ENCODE measurements at places on chromosomes 2 and 18.

GRCh38 chr2:239312081-239312511 is 88.7 kb downstream of the HDAC4 start:
- peak; percentile 85 for DNase-seq

DNA sequence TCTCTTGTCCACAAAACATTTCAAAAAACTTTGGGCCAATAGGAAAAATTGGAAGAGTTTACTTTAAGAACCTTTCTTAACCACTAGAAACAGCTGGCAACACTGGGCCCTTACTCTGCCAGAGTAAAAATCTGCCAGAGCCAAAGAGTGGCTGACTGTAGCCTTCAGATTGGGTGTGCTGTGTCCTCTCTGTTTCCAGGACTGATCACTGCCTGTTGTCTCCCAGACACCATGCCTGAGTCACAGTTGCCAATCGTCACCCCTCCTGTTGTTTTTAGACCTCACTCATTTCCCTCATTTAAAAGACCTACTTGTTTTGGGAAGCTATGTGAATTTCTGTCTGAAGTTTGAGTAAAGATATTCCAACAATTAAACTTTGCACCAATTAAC is 159.1 kb downstream of the PPP1R1C start:
- no peak for DNase-seq

- no peak for DNase-seq
These were observed 111.4 kb downstream of the FTCDNL1 start for GRCh38 chr2:199739413-199740110.

- DNase-seq, result no peak
These were observed 190.2 kb downstream of the SETBP1 start for GRCh38 chr18:44870631-44871502.

DNA sequence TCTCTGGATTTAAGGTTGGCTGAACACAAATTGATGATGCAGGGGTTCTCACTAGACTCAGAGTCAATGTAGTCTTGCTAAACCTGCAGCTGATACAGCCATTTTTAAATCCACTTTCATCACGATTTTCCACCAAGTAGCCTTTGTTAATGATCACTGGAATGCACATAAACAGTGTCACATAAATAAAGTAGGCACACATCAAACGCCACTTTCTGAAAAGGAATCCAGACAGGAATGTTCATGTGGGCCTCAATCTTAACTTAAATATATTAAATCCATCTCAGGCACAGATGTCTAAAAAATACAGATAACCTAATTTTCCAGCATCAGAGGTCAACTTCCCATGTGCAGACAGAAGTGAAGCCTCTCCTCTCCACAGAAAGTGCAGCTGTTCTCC is 58.3 kb downstream of the LAMA1 start:
- DNase-seq, result no peak

GRCh38 chr18:72948439-72948838 is 80.7 kb upstream of the NETO1 start:
- no peak for DNase-seq

- no peak for DNase-seq
These were observed 16.7 kb downstream of the WIPF1 start for GRCh38 chr2:174580951-174581350.

DNA sequence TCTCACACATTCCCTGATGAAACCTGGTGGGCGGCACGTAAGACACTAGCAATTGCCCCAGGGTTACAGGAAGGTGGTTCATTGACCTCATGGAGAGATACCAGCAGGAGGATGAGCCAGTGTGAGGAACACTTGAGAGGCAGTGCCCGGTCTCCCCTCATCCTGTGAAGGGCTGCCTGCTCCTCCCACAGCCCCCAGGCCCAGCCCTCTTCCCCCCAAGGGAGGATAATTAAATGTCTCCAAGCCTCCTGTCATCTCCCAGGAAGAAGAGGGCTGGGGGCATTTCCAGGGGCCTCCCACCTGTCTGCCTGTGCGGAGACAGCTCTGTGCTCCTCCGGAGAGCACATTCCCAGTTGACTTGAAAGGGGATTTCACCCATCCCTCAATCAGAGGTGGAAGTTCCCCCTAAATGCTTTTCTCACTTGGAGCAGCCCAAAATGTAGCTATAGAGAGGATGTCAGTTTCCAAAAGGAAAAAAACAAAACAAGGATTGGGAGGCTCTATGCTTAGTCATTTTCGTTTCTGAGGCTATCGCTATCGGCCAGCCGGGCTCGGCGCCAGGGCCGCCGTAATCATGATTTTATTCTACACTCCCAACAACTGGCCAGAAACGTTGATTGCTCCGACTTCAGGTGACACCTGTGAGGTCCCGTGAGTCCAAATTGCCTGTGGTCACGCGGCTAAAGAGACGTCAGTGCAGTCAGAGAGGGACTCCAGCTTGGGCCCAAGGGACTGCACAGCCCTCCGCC is 7.1 kb downstream of the KCNF1 start:
- DNase-seq, result no peak

DNA sequence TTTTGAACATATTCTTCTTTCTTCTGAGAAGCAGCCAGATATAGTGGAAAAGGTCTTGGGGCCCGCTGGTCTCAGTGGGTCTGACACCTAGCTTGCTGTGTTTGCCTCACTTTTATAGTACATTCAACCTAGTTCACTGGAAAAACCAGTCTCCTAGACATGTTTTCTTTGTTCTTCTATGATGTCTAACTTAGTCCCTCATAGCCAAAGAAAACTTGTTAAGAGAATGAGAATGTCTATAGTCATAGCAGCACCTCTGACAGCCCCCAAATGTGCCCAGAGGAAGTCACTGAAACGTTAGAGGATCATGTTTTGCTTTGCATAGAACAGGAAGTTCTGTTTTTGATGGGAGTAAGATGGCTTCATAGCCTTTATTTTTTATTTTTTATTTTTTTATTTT is 40.3 kb downstream of the TNFRSF11A start:
- DNase-seq, result no peak

- DNase-seq, result peak; percentile 72
These were observed 198.9 kb upstream of the RAB6C start for GRCh38 chr2:129780316-129781270.

GRCh38 chr2:43737097-43737854 is 36.6 kb upstream of the DYNC2LI1 start:
- DNase-seq, result no peak

- no peak for DNase-seq
These were observed 82.4 kb downstream of the GFPT1 start for GRCh38 chr2:69304656-69305055.

DNA sequence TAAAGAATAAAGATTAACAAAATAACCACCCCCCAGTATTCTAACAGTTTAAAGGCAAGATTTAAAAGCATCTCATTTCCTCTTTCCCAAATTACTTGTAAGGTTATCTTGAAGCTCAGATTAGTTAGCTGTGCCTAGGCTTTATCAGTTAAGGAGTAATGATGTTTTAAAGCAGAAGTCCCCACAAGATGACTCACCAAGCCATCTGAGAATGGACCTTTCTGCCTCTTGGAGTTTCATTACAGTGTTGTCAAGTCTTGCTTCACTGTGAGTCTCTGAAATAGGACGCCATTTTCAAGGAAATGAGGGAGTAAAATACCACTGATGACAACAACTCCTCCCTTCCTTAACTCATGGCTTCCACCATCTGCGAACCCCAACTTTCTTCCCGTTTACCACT is 35.9 kb downstream of the ZNF385B start:
- no peak for DNase-seq

- no peak for DNase-seq
These were observed 706 bp downstream of the UBXN2A start for GRCh38 chr2:23940718-23941620.

- DNase-seq, result no peak
These were observed 89.6 kb upstream of the CCDC68 start for GRCh38 chr18:55048892-55049291.

DNA sequence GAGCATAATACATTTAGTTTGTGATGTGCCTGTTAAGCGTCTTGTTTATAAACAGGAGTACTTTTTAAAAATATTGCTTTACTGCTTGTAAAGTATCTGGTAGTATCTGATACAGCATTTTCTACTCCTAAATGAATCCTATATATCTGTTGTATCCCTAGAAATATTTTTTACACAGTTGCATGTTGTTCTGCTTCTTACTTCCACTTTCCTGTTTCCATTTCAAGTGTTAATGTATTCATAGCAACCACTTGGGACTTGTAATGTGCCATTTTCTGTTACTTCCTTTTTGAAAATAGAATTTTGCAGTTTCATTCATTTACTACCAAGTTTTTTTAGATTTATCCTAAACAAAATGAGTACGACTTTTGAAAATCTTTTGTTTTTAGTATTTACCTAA is 24.9 kb downstream of the CCNT2 start:
- no peak for DNase-seq

GRCh38 chr2:232026910-232027309 is 65.4 kb downstream of the DIS3L2 start:
- DNase-seq, result no peak

DNA sequence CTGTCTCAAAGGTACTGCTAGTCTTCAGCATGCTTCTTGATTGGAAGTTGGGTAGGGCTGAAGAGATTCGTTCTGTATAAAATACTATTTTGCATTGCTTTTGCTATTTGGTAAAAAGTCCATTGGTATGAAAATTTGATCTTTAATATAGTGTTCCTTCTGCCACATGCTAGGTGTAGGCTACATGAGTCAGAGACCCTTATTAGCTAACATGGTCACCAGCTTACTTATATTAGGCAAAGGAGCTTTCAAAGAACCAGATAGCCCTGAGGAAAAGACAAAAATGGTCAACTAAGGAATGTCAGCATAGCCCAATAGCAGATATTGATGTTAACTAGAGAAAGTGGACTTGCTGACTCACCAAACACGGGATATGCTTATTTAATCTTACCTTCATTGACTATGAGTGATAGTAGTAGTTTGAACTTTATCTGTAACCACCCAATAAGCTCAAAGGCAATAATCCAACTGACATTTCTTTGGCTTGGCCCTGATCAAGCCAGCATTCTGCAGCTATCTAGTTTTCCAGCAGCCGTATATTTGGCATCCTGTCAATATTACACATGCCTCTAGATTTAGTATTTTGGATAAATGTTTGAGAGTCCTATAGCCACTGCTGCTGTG is 110.0 kb downstream of the TPGS2 start:
- no peak for DNase-seq

GRCh38 chr18:457140-457519 is 43.4 kb downstream of the COLEC12 start:
- DNase-seq, result peak; percentile 85

GRCh38 chr2:174339561-174340399 is 5.0 kb downstream of the SP9 start:
- DNase-seq, result no peak

DNA sequence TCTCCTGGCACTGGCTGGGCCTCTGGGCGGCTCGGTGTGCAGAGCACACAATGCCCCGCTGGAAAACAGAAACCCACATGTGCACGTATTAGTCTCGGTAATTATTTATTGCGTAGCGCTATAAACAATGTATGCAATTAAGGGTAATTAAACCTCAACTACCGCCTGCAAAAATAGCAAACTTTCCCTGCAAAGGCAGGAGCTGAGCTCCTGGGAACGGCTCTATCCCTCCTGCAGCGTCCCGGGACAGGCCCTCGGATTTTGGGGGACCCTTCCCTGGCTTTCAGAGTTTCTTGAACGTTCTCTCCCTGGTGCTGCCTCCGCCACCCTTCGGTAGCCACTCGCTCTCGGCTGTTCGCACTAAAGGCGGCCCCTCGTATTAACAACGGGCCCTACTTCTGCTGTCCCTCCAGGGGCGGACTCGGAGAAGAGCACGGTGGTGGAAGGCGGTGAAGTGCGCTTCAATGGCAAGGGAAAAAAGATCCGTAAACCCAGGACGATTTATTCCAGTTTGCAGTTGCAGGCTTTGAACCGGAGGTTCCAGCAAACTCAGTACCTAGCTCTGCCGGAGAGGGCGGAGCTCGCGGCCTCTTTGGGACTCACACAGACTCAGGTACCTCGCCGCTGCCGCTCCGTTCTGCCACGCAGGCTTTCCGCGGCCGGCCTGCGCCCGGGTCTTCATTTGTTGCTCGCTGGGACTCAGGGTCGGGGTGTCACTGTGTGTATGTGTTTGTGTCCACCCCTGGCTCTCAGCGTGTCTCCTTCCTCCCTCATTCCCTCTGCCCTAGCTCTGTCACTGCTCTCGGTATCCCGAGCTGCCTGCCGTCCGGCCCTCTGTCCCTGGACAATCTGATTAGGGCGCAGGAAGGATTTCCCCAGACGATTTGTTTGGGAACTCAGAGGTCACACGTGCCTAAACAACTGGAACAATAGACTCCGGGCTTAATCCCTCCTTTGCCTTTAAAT is 1.2 kb downstream of the DLX1 start:
- peak; percentile 76 for DNase-seq
